Stimulated activated CD4-positive, alpha-beta T cell treated with anti-CD3 and anti-CD28 coated beads, Interleukin-1b, Interleukin-23, amount 100 ng/mL, for 1 hour (primary cell): ENCODE measurements at places on chromosomes 7 and 10.

DNA sequence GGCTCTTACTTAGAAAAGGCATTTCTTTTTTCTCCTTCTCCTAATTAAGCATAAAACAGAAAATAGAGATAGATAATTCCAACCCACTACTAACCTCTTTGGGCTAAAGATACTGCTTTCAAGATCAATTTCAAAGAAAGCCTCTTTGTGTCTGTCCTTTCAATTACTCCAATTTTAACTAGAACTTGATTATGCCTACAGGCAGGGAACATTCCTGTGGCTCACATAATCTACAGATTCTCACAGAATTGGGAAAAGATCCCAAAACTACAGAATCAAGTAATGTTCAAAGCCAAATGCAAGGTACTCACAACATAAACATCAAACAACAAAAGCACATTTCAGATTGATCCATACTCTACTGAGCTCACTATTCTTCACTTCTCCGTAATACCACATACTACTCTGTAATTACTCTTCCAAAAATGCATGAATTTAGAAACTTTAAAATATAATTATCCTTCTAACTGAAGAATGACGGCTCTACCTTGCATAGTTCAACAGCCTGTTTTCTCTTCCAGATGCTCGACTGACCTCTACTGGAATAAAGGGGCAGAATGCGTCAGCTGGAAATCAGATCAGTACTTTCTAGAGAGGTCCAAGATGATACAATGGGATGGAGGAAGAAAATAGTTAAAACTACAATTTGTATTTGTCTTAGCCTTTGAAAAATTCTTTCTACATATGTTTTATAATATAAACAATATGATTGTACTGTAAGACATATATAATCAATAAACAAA is 3.9 kb downstream of the MTERF1 start:
- DNase-seq, result no peak

GRCh38 chr10:23034790-23035189 is 60.6 kb upstream of the MSRB2 start:
- DNase-seq, result no peak

DNA sequence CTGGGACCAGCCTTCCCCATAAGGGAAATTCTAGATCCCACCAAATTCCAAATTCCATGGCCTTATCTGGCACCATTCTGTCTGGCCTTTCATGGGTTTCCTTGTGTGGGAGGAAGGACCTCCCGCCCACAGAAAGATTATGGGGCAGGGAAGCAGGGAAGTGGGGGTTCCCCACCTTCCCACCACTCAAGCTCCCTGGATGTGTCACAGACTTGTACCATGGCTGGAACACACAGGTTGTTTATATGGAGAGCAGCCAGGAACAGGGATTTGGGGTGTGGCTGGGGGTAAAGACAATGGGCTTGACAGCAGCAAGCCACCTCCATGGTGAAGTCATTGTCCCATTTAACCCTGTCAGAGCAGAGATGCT is 18.3 kb downstream of the UNC5B start:
- no peak for DNase-seq

DNA sequence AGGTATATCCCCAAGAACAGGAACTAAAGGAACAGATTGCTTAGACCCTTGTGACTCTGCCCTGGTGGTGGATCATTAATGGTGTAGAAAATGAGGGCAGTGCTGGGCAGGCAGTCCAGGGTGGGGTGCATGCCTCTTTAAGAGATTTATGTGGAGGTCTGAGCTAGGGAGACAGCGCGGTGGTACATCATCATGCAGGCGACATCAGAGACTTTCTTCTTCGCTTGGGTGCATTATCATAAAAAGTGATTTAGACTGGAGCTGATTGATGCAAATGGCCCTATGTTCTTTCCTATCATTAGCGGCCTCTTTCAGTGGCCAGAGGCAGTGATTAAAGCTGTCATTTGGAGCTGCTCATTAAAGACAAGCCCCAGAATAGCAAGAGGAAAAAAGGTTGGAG is 519.1 kb upstream of the GALNT17 start:
- DNase-seq, result no peak

DNA sequence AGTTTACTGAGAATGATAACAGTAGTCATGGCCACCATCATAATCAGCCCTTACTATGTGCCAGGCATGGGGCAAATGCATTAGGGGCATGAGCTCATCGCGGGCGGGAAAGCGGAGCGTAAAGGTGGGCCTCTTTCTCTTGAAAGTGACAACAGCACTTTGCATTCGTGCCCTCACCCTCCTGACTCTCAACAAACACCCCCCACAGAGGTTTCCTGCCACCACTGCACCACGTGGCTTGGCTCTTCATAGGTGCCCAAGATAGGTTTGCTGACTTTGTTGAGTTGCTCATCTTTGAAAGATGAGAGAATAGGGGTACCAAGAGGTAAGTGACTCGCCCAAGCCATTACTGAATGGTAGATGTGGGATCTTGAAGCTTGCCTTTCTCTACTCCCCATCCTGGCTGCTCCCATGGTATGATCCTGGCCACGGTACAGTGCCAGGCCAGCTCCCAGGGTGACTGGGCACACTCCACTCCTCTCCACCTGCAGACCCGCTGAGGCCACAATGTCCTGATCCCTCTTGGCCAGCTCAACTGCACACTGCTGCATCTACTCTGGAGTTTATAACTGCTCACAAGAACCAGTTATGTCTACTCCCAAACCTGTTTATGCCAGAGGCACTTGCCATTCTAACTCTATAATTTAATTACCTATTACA is 26.0 kb downstream of the SLIT1 start:
- DNase-seq, result no peak

DNA sequence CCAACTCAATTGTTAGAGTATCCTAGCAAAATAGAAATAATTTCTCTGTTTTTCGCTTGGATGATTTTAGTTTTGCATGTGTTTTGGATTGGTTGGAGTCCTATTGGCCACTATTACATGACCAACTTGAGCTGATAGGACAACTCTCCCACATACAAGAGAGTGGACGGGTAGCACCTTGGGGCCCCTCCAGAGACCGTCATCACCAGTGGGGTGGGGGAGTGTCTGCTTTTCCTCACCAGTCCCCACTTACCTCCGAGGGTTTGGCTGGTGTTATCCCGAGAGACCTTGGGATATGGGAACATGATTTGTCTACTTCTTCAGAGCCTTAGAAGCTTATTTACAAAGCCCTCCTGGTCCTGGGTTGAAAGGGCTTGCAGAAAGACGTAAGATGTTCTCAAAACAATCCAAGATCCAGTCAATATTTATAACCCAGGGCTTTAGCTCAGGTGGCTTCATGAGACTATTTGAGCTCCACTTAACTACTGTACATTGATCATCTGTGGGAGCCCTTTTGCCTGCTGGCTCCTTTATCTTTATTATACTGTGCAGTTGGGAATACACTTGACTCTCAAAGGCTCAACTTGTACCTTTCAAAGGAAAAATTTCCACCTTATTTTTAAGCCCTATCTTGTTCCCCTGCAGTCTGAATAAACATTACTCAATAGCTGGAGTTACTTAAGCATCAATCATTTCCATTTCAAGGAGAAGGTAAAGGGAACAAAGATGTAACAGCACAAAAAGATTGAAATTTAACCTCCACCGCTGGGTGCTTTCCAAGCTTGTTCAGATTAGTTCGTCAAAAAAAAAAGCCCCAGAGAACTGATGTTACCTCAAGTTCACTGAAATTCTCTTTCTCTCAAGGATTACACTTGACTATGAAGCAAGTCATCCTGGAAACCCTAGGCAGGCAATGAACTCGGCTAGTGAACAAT is 119.7 kb downstream of the WDR11 start:
- DNase-seq, result no peak

DNA sequence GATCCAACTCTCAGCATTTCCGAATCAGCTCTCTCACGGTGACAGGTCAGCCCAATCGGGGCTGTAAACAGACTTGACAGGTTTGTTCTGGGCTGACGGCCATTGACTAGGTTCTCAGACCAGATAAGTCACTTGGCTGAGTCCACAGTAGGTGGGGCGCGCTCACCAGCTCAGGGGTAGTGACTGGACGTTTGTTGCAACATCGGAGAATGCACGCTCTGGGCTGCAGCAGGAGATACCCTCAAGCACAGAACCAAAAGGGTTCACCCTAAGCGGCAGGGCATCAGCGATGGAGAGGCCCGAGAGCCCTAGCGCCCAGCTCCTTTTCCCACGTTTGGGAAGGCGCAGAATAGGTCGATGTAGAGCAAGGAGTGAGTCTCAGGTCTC is 1.8 kb downstream of the KLLN start:
- DNase-seq, result no peak
